ENCODE measurements at places on chromosomes 16 and 17. TPM values are rescaled to one million over a fixed set of nuclear protein-coding genes. Genes with fewer than 3 reads are reported as not detected.

DNA sequence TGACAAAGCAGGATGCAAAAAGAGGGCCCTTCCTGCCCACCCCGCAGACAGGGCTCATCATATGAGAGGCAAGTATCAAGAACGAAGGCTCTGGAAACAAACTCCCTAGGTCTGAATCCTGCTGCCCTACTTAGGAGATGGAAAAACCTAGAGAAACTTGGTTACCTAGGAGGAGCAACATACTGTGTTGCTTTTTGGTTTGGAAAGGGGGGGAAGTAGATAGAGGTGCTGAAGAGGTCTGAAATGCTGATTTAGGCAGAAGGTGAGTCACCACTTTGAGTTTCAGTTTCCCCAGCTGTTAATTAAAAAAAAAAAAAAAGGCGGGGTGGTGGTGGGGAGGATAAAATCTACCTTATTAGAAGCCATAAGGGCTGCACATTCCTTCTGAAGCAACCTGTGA, 1.5 kb downstream of the N4BP1 start:
- H3K27me3 ChIP-seq = no peaks in the 10 kb centered on the region
- H3K36me3 ChIP-seq = no peaks in the 10 kb centered on the region
- H3K4me3 ChIP-seq = peak overlapping the region; percentile 97
- H3K27ac ChIP-seq = peak overlapping the region; percentile 97

DNA sequence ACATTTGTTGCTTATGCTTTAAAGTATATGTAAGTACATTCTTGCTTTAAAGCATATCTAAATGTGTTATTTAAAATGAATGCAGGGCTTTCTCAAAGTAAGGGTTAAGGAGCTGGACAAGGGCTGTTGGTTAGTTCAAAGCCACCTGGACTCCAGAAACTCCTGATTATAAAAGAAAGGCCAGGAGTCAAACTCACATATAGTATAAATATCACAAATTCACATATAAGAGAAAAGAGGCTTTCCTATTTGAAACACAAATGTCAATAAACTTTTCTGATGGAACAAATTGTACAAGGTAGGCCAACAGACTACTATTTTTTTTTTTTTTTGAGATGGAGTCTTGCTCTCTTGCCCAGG, 84.5 kb upstream of the CORO6 start:
- H3K27ac ChIP-seq = peak overlapping the region; percentile 87
- no peak overlapping the region for H3K4me3 ChIP-seq
- no peak for DNase-seq
- peaks cover 63% of the 10 kb centered on the region for H3K4me1 ChIP-seq
- no peaks in the 10 kb centered on the region for H3K27me3 ChIP-seq
- peaks cover 10% of the 10 kb centered on the region for H3K36me3 ChIP-seq

- no peak overlapping the region for H3K27ac ChIP-seq
- no peaks in the 10 kb centered on the region for H3K36me3 ChIP-seq
- H3K27me3 ChIP-seq = no peaks in the 10 kb centered on the region
- no peaks in the 10 kb centered on the region for H3K4me1 ChIP-seq
- no peak for DNase-seq
Measured at GRCh38 chr16:16923479-16923878, 544.5 kb downstream of the NPIPA7 start.

DNA sequence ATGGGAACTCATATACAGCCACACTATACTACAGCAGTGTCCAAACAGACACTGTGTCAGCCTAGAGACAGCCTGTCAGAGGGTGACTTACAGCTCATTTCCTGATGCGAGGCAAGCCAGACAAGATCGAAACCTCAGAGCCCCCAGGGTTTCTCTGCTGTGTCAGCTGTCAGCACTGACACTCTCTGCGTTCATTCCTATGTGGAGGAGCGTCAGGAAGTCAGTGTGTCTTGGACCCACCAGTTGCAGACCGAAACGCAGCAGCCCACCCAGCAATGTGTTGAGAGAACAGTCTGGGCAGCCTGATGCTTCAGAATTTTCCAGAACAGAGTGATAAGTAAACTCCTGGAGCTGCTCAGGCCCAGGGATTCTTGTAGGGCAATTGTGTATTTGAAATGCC, 20.6 kb upstream of the MAPT start:
- H3K27ac ChIP-seq = no peak overlapping the region
- peaks cover 10% of the 10 kb centered on the region for H3K27me3 ChIP-seq
- no peak overlapping the region for H3K4me3 ChIP-seq
- H3K36me3 ChIP-seq = no peaks in the 10 kb centered on the region

- no peaks in the 10 kb centered on the region for H3K4me1 ChIP-seq
- no peak overlapping the region for H3K4me3 ChIP-seq
- DNase-seq = no peak
- H3K36me3 ChIP-seq = no peaks in the 10 kb centered on the region
Measured at GRCh38 chr17:41352597-41353366, 2.2 kb upstream of the KRT33A start.

RNF43 gene
- total RNA-seq = 7.5 TPM

All from upper lobe of right lung (tissue), 1 donor.